ENCODE measurements at places on chromosomes 16 and 17. TPM values are rescaled to one million over a fixed set of nuclear protein-coding genes. Genes with fewer than 3 reads are reported as not detected.

The NHLRC4 gene
- 0.71 TPM for total RNA-seq

The SPIRE2 gene
- total RNA-seq = 1.2 TPM

The NOG gene
- 4.4 TPM for total RNA-seq

The TMC8 gene
- total RNA-seq = under 0.01 TPM

The CDH8 gene
- not detected for total RNA-seq

The TLCD2 gene
- total RNA-seq = 1.7 TPM

The TMIGD1 gene
- not detected for total RNA-seq

Measured in pulmonary artery endothelial cell (primary cell).